ENCODE measurements at places on chromosomes 4 and X.

DNA sequence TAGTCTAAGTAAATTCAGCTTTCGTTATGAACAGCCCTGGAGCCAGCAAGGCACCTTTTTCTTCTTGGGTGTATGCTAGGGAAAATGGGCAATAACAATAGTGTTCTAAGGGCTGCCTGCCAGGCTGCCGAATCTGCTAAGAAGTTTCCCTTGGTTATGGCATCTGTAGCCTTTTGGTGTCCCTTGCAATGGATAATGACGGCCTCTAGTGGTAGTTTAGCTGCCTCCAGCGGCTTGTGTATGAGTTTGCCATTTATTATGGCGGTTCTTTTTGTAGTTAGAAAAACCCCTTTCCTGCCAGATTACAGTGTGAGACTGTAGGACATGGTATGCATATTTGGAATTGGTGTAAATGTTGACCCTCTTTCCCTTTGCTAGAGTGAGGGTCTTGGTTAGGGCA, 78.9 kb upstream of the SPIN4 start:
- no peak for DNase-seq

DNA sequence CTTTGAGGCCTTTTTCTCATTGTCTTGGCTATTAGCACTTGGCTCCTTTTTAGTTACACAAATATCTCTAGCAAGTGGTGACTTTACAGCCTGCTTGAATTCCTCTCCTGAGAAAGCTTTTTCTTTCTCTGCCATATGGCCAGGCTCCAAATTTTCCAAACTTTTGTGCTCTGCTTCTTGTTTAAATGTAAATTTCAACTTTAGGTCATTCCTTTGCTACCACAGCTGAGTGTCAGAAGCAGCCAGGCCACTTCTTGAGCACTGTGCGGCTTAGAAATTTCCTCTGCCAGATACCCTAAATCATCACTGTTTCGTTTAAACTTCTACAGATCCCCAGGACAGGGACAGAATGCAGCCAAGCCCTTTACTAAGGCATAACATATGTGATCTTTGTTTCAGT, 222.4 kb downstream of the FBXO8 start:
- no peak for DNase-seq

- DNase-seq, result peak; percentile 29
Measured at GRCh38 chrX:71282514-71283402, 677 bp upstream of the NONO start.

DNA sequence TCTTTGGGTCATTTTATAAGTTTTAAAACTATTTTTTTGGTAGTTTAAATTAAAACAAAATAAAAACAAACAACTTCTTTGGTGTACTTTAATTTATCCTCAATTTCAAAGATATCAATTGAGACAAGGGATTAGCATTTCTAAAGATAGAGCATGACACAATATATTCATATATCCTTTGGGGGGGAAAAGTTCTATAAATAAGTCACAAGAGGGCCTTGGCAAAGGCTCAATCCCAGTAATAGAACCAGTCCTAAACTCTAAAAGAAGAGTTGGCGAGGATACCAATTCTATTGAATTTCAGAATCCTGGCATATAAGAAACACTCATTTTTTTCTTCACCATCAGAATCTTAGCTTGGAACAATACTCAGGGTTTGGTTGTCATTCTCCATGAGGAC, 89.7 kb downstream of the COL4A6 start:
- no peak for DNase-seq

DNA sequence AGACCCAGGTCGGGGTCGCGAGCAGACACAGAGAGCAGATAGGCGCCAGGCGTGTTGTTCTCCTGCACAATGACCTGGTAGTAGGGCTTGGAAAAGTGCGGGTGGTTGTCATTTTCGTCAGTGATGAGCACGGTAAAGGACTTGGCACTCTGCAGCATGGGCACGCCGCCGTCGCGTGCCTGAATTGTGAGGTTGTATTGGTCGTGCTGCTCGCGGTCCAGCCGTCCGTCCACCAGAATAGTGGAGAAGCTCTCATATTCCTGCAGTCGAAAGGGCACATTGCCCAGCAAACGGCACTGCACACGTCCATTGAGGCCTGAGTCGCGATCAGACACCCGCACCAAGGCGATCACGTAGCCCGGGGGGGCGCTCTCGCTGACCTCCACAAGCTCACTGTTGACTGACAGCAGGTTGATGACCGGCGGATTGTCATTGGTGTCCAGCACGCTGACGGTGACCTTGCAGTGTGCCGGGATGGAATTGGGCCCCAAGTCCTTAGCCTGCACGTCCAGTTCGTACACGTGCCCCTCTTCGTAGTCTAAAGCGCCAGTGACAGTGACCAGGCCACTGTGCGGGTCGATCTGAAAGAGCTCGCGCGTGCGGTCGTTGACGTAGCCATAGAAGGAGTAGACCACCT, 2.8 kb downstream of the PCDH19 start:
- no peak for DNase-seq

GRCh38 chrX:2489446-2490445, 11.0 kb downstream of the DHRSX start:
- DNase-seq, result no peak
